Central memory CD4-positive, alpha-beta T cell (primary cell): ENCODE measurements at places on chromosomes 4 and X.

GRCh38 chr4:6961496-6962210 lies 52.0 kb downstream of the TBC1D14 start:
- no peak for DNase-seq

DNA sequence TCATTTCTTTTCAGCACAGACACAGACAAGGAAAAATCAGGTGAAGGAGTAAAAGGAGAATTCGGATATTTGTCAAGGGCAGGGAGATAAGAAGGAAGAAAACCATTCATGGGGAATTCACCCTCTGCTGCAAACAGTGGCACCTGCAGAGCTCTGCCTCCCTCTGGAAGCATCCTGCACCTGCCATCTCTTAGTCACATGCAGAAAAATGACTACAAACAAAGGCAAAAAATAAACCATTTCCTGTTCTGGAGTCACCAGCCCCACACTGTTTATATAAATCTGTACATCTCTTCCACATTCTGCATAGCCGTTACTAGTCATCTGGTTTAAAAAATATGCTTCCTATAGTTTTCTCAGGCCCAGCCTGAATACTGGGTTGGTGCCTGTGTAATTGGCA lies 205.3 kb downstream of the ARAP2 start:
- no peak for DNase-seq

- no peak for DNase-seq
Measured at GRCh38 chr4:70681704-70682103, 6.6 kb upstream of the UTP3 start.

GRCh38 chr4:180953572-180953971 lies 1289.6 kb upstream of the TENM3 start:
- no peak for DNase-seq

GRCh38 chr4:105281124-105281415 lies 134.4 kb downstream of the TET2 start:
- no peak for DNase-seq

DNA sequence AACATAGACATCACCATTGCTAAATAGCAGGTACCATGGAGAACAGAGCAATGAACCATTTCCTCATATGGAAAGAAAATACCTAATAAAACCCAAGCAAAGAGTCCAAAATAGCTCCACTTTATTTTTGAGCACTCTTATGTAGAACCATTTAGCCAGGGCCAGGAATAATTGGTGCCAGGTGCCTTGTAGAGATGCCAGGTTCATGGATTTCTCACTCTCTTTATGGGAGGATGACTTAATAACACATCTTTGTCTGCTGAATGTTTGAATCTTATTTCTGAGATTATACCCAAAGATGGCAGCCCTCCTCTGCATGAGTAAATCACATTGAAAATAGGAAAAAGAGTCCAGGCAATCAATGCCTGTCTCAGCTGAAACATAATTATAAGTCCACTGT lies 212.3 kb upstream of the SFRP2 start:
- no peak for DNase-seq
